ENCODE measurements at places on chromosomes 12 and 14.

GRCh38 chr12:103530307-103531066, 34.7 kb upstream of the C12orf42 start:
- no peak for DNase-seq

DNA sequence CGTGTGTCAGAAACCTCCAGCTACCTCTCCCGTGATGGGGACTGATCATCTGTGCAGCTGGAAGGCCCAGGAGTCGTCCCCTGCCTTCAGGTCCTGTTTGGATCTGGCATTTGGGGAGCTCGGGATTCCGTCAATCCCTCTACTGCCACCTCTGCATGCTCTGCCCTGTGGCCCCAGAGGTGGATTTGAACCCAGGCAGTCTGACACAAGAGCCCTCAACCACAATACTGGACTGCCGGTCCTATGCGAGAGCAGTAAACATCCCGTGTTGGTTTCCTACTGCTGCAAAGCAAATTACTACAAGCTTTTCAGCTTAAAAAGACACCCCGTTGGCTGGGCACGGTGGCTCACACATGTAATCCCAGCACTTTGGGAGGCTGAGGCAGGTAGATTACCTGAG, 121.9 kb upstream of the FKBP4 start:
- no peak for DNase-seq

DNA sequence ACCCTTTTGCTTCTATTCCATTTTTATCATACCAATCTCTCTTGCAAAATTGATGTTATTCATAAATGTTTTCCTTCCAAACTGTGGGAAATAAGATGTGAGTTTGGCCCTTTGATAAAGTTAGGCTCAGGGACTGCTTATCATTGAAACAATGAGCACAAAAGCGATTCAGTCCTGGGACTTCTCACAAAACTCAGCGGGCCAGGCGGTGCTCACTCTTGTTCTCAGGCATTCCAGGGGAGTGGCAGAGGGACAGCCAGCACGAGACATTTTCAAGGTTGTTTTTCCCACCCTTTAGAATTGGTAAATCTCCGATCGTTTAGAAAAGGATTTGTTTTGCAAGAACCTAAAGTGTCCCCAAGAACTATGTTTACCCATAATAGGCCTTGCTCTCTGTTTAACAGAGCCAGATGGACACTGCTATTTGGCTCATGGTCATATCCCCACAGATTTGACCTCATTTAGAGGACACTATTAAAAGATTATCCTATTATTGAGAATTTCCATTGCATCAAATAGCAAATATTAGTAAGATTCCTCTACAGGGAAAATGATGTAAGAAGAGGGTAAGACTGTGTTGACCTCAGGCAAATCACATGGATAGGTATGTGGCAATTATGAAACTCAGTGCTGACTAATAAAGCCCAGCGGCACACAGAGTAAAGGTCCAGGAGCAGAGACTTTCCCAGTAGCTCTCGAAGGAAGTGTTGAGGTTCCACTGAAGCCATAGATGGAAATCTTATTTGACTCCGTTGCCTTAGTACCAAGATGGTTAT, 102.7 kb upstream of the USP44 start:
- no peak for DNase-seq

- DNase-seq, result no peak
Measured at GRCh38 chr12:106119301-106119700, 19.5 kb downstream of the NUAK1 start.

GRCh38 chr12:71947645-71948105, 9.0 kb downstream of the TPH2 start:
- DNase-seq, result peak; percentile 22

GRCh38 chr12:54173066-54173726, 15.6 kb downstream of the SMUG1 start:
- DNase-seq, result no peak

DNA sequence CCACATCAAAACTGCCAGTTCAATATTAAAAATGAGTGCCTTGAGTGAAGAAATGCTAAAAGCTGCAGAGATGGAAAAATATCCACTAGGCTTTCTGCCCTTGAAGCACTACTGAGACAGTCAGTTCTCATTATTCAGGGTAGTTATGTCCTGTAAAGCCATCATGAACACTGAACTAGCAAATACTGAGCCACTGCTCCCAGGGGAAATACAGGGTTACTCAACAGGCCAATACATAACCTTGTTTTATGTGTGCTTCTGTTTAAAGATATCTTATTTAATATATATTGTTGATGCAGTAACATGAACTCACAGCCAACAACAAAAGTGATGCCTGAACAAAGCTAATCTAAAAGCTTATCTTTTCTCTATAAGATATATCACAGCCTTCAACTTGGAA, 3.3 kb downstream of the RAD52 start:
- DNase-seq, result no peak

DNA sequence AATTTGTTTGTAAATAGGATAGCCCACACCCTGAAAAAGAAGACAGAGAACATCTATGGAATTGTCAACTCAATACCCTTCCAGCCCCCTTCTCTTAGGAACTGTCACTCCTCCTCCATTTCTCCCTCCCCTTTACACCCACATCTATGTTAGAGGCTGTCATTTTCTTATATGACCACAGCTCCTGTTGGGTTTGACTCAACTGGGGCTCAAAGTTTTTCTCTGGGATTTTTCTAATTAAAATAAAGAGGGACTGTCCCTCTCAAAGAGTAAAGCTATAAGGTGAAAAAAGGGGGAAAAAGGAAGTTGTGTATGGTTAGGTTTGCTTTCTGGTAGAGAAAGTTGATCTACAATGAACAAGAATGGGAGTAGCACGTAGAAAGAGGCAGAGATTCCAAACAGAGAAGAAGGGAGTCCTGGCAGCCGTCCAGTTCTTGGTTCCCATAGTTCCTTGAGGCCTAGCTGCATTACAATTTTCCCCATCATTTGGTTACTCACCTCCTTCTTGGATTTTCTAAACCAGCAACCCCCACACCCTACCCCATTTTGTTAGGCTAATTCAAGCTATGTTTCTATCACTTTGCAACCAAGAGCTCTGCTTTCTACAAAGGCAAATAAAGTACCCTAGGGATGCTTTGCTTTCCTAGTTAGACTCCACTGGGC, 44.3 kb upstream of the STK38L start:
- DNase-seq, result no peak

GRCh38 chr12:79370021-79370420, 320.7 kb downstream of the PAWR start:
- no peak for DNase-seq

DNA sequence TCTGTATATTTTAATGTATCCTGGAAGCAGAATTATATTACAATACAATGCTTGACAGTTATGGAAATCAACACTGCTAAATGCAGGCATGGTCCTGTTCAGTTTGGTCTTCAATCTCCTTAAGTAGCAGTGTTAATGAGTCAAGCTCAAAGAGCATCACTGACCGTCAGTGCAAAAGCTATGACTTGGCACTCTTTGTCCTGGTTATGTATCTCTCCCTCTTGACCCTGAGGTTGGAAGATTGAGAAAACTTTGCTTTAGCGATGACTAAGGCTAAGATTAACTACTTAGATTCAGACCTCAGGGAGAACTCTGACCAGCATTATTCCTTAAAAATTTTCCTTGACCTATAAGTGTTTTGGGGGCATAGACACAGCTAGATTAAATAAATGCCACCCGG, 10.9 kb downstream of the CLEC7A start:
- peak; percentile 16 for DNase-seq

DNA sequence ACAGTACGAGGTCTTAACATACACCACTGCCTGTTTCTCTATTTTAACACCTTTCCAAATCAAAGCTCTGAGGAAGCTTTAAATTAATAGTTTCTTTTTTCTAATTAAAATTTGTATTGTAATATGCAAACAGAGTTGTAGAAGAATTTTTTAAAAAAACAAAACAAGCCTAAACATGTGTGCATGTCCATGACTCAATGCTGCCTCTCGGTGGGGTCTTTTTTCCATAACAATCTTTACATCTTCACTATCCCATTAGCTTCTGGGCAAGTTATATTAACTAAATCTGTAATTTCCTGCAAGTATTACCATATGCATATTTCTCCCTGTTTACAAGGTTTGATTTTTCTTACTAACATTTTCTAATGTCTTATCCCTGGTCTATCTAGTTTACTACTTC, 143.9 kb upstream of the NAV3 start:
- DNase-seq, result no peak

- DNase-seq, result no peak
Measured at GRCh38 chr12:70581208-70581607, 56.0 kb downstream of the PTPRB start.

GRCh38 chr12:108364879-108365278, 25.8 kb upstream of the CMKLR1 start:
- no peak for DNase-seq

- DNase-seq, result no peak
Measured at GRCh38 chr12:98294051-98294805, 221.2 kb upstream of the TMPO start.

DNA sequence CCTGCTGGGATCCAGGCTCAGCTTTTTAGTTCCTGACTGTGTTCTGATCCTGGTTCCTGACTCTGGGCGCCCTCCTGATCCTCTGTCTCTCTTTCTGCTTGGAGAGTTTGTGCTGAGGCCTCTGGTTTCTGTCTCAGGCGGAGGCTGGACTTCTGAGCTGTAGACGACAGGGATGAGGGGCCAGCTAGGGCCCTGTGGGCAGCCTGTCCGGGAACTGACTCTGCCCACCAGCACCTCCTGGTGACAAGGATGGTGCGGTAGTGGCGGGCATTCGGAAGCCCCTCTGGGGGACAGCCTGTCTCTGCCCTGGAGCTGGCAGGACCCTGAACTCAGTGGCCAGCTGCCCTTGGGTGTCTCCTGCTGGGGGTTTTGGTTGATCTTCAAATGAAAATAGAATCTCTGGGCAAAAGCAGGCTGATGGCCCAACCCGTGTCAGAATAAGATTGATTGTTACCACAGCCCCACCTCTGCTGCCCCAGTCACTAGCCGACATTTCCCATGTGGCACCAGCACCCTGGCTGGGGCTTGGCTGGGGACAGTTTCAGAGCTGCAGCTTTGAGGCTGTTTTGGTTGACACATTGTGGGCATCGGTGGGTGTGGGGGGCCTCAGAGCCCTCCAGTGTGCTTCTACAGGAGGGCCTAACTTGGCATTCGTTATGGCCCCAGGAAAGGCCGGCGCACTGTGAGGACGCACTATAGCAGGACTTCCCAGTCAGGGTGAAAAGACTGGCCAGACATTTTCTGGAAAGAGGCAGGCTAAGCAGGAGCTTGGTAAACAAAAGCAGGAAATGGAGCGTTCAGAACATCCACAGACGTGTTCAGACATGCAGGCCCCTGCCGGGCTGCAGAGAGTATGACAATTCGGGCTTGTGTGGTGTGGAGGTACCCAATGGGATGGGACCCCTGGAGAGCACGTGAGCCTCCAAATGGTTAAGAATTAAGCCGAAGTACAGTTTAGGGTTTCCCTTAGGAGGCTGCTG, 16.2 kb downstream of the KRT80 start:
- DNase-seq, result peak; percentile 46

- no peak for DNase-seq
Measured at GRCh38 chr14:96349286-96350075, 13.7 kb downstream of the ATG2B start.

DNA sequence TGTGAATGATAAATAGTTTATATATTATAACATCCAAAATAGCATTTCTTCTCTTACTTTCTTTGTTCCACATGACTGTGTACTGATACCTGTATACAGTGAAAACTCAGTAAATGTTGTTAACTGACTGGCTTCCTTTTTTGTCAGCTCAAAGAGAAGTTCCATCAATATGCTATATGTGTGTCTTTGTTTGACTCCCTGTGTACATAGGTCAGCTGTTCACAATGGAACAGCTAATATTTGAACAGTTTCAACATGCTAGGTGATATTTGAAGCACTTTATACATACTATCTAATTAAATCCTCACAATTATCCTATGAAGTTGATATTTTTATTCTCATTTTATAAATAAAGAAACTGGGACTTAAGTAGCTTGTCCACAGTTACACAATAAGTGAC, 15.3 kb upstream of the KICS2 start:
- no peak for DNase-seq

DNA sequence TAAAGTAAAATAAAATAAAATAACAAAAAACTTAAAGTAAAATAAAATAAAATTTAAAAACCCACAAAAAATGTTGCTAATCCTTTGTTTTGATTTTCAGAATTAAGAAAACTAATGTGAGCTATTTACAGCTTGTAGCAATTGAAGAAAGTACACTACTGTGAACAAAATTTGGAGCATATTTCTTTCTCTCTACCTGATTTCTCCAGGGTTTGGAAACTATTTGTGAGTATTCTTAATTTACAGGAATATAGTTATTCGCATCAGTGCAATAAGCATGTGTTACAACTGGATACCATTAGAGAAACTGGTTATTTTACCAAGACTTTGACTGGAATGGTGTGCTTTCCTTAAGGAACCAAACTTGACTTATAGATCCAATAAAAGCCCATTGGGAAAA, 86.1 kb upstream of the CNOT2 start:
- DNase-seq, result no peak

DNA sequence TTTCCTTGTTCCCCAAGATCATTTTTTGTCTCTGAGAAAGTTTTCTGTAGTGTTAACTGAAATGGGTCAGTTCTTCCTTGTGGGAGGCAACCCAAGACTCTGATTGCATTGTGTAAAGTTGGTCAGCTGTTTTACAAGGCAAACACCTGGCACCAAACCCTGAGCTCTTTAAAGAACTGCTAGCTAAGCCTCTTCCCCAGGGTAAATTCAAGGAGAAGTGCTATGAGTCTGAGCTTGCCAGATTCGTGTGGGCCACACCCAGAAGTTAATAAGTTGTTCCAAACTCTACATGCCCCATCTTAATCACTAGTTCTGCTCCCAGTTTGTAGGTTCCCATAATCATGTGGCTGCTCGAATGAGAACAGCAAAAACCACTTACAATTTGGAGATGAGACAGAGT, 214.5 kb downstream of the BTG1 start:
- no peak for DNase-seq

- DNase-seq, result no peak
Measured at GRCh38 chr12:49683599-49684309, 23.5 kb downstream of the FMNL3 start.

- DNase-seq, result no peak
Measured at GRCh38 chr12:109725321-109726105, 11.9 kb downstream of the FAM222A start.

DNA sequence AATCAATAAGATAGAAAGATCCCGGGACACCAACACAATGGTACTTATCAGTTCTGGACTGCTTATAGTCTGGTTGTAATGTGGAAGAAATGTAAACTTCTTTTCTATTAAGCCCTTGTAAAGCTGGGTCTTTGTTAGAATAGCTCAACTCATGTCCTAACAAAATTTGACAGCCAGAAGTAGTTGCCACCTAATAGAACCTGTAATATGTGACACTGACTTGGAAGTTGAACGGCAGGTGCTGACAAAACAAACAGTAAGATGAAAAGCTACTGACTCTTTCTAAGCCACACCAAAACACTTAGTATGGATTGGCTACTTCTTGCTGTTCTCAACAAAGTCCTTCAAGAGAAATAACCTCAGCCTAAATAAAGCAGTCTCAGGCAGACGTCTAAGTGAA, 56.6 kb downstream of the KIF21A start:
- no peak for DNase-seq

Data from Caki2 (cell line).